ENCODE measurements at places on chromosomes 12 and 14. TPM values are rescaled to one million over a fixed set of nuclear protein-coding genes. Genes with fewer than 3 reads are reported as not detected.

The MYH6 gene
- total RNA-seq, result 0.09 TPM

The CCDC63 gene
- total RNA-seq, result not detected

The PTPRQ gene
- total RNA-seq, result not detected

The DCAF5 gene
- total RNA-seq, result 32.9 TPM

The CABP1 gene
- 0.13 TPM for total RNA-seq

The ETFBKMT gene
- total RNA-seq, result 1.4 TPM

The SLCO1B3 gene
- not detected for total RNA-seq

The SIX6 gene
- total RNA-seq, result not detected

The NFATC4 gene
- 0.81 TPM for total RNA-seq

- H3K36me3 ChIP-seq, result peaks cover 46% of the 10 kb centered on the region
- DNase-seq, result no peak
- no peaks in the 10 kb centered on the region for H3K4me1 ChIP-seq
- H3K27me3 ChIP-seq, result no peaks in the 10 kb centered on the region
- H3K4me3 ChIP-seq, result no peak overlapping the region
These were observed 28.4 kb upstream of the TOMM20L start for GRCh38 chr14:58367296-58367695.

- no peak overlapping the region for H3K4me3 ChIP-seq
- no peaks in the 10 kb centered on the region for H3K36me3 ChIP-seq
- no peak overlapping the region for H3K27ac ChIP-seq
These were observed 14.2 kb downstream of the FRS2 start for GRCh38 chr12:69484428-69484827.

DNA sequence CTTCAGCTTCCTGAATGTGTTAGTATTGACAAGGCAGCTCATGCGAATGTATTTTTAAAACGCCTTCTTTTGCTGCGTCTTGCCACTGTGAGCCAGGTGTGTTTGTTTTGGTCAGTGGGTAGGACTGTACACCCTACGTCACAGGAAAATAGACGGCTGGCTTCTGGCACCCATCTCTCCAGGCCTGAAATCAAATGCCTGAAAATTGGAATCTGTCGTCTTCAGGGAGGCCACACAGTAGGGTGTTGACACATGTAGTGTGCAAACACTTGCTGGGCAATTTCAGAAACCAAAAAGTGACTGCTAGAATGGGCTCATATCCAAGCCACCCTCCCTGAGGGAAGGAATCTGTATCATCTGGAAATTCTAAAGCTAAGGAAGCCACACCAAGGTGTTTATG lies 209.3 kb downstream of the TTC8 start:
- H3K4me1 ChIP-seq, result no peaks in the 10 kb centered on the region
- DNase-seq, result no peak
- H3K4me3 ChIP-seq, result no peak overlapping the region

DNA sequence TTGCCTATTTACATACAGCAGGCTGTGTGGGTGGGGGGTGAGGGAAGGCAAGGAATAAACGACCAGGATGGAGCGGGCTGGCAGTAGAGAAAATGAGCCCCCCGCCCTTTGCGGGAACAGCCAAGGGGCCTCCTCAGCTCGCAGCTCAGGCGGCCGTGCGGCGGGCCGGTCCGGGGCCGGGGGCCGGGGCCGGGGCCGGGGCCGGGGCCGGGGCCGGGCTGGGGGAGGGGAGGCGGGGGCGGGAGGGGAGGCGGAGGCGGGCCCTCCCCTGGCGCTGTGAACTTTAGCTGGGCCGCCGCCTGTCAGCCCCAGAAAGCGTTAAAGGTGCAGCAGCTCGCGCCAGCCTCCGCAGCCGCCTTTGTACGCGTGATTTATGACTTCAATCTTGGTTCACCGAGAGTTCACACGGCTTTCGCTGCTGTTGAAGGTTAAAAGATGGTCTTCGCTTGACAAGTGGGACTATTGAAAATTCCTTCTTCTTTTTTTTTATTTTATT lies 28.8 kb downstream of the HOXC4 start:
- peaks cover 11% of the 10 kb centered on the region for H3K4me1 ChIP-seq
- H3K4me3 ChIP-seq, result peak overlapping the region; percentile 47
- DNase-seq, result peak; percentile 19
- no peaks in the 10 kb centered on the region for H3K27me3 ChIP-seq
- no peak overlapping the region for H3K27ac ChIP-seq
- no peaks in the 10 kb centered on the region for H3K36me3 ChIP-seq

DNA sequence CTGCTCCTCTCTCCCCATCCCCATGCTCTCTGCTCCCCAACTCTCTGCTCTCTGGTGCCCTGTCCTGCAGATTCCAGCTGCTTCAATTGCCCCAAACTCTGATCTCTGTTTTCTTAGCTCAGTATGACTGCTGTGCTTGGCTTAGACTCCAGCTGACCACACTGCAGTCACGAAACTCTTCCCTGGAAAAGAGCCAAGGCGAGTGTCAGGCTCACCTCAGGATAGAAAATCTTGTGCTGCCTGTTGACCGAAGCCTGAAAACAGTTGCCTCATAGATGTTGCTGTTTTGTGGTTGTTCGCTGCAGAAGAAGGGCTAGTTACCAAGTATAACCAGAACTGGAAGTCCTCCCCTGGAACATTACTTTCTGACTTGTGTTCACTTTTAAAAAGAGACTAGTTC lies 6.7 kb upstream of the STON2 start:
- no peak overlapping the region for H3K27ac ChIP-seq
- no peaks in the 10 kb centered on the region for H3K36me3 ChIP-seq
- H3K4me1 ChIP-seq, result no peaks in the 10 kb centered on the region
- no peaks in the 10 kb centered on the region for H3K27me3 ChIP-seq
- no peak for DNase-seq

GRCh38 chr14:36518586-36519430 lies 1.2 kb downstream of the NKX2-1 start:
- H3K4me1 ChIP-seq, result no peaks in the 10 kb centered on the region
- DNase-seq, result no peak
- H3K36me3 ChIP-seq, result no peaks in the 10 kb centered on the region
- no peak overlapping the region for H3K27ac ChIP-seq
- H3K4me3 ChIP-seq, result no peak overlapping the region
- peaks cover 8% of the 10 kb centered on the region for H3K27me3 ChIP-seq

DNA sequence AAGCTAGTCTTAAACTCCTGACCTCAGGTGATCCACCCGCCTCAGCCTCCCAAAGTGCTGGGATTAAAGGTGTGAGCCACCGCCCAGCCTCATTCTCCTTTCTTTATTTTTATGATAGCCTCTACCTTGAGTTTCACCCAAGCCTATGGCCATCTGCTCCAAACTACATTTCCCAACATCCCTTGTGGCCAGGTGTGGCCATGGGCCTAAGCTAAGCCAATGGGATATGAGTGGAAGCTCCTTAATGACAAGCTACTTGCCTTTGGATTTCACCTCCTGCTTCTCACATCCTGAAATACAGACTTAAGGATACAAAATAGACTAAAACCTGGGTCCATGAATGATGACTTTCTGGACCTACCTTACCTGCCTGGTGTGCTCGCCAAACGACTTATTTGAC lies 46.2 kb downstream of the DPF3 start:
- DNase-seq, result no peak
- H3K36me3 ChIP-seq, result no peaks in the 10 kb centered on the region
- H3K27ac ChIP-seq, result no peak overlapping the region
- no peaks in the 10 kb centered on the region for H3K4me1 ChIP-seq
- H3K27me3 ChIP-seq, result no peaks in the 10 kb centered on the region
- H3K4me3 ChIP-seq, result no peak overlapping the region

- H3K4me1 ChIP-seq, result peaks cover 26% of the 10 kb centered on the region
- H3K36me3 ChIP-seq, result no peaks in the 10 kb centered on the region
- H3K4me3 ChIP-seq, result peak overlapping the region; percentile 15
- no peaks in the 10 kb centered on the region for H3K27me3 ChIP-seq
- DNase-seq, result peak; percentile 53
- no peak overlapping the region for H3K27ac ChIP-seq
These were observed 107.8 kb downstream of the DUSP6 start for GRCh38 chr12:89244536-89244935.

DNA sequence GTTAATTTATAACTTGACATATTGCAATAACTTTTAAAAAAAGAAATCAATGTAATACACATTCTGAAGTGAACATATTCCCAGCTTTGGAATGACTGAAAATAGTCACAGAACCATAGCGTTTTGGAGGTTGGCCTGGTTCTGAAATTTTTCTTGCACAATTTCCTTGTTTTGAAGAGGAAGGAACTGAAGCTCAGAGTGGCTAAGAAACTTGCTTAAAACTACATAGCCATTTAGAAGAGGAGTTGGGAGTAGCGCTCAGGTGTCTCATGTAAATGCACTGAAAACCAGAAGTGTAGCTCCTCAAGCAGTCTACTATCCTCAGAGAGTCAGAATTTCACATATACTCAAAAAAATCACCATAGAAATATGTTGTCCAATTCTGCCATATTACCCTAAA lies 41.2 kb downstream of the SLC38A1 start:
- H3K27ac ChIP-seq, result no peak overlapping the region
- H3K36me3 ChIP-seq, result peaks cover 25% of the 10 kb centered on the region
- H3K4me1 ChIP-seq, result peaks cover 51% of the 10 kb centered on the region
- no peaks in the 10 kb centered on the region for H3K27me3 ChIP-seq

DNA sequence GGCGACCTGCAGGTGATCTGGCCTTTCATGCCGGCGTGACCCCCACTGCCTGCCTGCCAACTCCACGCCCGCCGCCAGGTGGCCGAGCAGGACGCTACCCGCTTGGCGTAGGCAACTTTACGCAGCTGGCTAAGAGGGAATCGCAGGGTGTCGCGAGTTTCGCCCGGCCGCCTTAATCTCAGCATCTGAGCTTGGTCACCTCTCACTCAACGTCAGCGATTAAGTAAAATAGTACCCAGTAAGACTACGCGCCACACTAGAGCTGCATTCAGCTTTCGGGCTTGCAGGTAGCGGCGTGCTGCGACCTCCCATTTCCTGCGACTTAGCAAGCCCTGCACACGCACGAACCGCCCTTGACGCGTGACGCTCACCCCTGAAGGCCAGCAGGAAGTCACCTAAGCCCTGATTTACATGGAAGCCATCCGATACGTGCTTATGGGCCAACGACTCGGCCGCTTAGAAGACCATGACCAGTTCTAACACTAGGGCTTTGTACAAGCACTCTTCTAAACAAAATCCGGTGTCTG lies 33.2 kb downstream of the WBP11 start:
- no peaks in the 10 kb centered on the region for H3K27me3 ChIP-seq
- peaks cover 43% of the 10 kb centered on the region for H3K4me1 ChIP-seq
- peak overlapping the region; percentile 95 for H3K4me3 ChIP-seq
- peak overlapping the region; percentile 99 for H3K27ac ChIP-seq
- DNase-seq, result peak; percentile 85
- peaks cover 4% of the 10 kb centered on the region for H3K36me3 ChIP-seq

DNA sequence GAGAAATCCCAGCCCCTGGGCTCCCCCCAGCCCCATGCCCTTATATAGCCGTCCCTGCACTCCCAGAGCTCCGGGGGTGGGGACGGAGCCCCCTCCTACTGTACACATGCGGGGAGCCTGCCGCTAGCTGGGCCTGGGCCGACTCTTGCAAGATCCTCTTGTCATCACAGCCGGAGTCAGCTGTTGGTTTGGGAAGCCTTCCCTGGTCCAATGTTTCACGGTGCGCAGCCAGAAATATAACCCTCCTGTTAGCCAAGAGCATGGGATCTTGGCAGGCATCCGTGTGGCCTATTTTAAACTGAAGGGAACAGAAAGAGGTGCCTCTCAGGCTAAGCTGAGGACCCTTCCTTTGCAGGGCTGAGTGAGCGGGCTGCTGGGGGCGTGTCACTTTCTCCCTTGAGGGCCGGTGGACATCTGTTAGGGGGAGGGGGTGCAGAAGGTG lies 175.3 kb downstream of the TSPAN9 start:
- no peaks in the 10 kb centered on the region for H3K36me3 ChIP-seq
- H3K4me1 ChIP-seq, result no peaks in the 10 kb centered on the region
- no peak overlapping the region for H3K4me3 ChIP-seq
- peaks cover 9% of the 10 kb centered on the region for H3K27me3 ChIP-seq
- no peak for DNase-seq

- H3K4me1 ChIP-seq, result no peaks in the 10 kb centered on the region
- no peak for DNase-seq
- no peaks in the 10 kb centered on the region for H3K36me3 ChIP-seq
These were observed 87.8 kb downstream of the NEDD1 start for GRCh38 chr12:96994900-96995299.

All from CD8-positive, alpha-beta memory T cell (primary cell).